DMS79 (cell line): ENCODE measurements at places on chromosomes 6 and 20.

GRCh38 chr6:83463886-83464285, 33.0 kb upstream of the ME1 start:
- DNase-seq: no peak

DNA sequence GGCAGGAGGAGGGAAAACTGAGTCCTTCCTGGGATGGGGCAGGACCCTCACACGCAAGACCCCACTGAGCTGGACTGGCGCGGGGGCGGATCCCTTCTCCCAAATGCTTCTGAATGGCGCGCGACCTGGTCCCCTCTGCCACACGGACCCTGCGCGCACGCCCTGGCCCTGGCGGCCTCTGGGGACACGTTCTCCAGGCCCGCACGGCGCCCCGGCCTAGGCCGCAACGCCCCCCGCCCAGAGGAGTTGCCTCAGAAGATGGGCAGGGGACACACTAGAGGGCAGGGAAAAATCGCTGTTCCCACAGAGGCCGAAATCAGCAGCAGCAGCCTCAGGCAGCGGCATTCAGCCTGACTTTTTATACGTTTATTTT, 45.2 kb upstream of the OSTM1 start:
- DNase-seq: no peak

DNA sequence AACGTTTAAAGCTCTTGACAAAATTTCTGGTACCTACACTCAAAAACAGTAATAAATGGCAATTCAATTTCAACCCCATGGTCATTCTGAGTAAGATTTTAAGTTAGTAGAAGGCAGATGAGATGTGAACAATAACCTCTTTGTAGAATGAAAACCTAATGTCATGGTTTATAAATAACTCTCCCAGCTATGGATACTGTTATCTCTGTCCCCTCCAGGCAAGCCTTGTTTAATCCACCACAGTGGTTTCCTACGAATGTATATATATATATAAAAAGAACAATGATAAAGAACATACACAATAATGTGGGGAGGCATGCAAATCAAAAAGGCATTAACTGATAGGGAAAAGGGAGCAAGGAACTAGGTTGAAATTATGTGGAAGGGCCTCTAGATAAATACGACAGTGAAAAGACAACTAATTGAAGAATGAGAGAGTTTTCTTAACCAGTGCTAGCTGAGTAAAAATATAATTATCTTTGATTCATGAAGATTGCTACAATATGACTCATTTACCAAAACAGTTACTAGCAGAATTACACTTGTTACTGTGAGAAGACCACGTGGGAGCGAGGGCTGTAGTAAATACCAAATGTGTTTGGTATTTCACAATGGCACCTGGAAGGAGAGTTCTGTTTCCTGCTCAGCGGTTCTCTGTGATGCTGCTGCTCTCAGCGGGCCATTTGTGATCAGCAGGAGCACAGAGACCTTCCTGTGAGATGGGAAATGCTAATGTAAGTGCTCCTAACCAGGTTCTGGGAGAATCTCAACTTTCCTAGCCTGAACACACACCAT, 173.7 kb downstream of the MBOAT1 start:
- DNase-seq: no peak

- no peak for DNase-seq
Measured at GRCh38 chr6:101907356-101908217, 514.1 kb downstream of the GRIK2 start.

- no peak for DNase-seq
Measured at GRCh38 chr20:42005211-42005610, 387.0 kb upstream of the CHD6 start.

GRCh38 chr6:161038229-161039031, 46.9 kb downstream of the MAP3K4 start:
- no peak for DNase-seq

DNA sequence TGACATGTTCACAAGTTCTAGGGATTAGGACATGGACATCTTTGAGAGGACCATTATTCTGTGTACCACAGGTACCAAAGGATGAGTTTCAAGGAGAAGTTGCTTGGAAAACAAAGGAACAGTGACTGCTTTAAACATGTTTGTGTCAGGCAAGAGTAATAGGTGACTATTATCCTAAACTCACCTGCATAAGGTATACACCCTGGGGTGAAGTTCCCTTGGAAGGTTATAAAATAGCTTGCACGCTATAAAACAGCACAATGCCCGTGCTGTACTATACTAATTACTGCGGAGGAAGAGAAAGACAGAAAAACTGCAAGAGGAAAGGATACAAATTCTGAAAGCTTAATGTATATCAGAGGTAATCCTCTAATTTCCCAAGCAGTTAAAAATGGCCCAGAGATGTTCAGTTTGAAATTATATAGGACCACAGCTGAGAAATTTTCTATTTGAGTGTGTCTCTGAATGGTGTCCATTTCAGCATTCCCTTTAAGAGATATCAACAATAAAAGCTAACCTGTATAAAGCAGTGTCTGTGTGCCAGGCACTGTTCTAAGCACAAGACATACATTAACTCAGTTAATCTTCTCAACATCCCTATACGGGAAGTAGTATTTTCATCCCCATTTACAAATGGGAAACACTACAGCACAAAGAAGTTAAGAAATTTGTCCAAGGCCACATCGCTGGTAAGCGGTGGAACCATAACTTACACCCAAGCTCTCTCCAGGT, 19.7 kb downstream of the TBC1D32 start:
- no peak for DNase-seq

DNA sequence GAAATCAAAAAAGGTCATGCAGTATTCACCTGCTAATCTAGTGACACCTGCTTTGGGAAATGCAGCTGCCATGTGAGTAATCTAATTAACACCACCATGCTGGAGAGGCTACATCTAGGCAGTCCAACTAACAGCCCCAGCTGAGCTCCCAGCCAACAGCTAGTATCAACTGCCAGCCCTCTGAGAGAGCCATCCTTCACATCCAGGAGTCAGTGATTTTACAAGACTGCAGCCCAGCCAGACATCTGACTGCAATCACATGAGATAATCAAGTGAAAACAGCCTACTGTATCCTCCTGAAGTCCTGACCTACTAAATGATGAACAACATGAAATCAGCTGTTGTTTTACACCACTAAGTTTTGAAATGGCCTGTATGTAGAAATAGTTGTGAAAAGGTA, 298.4 kb downstream of the TRDN start:
- no peak for DNase-seq

GRCh38 chr6:34658605-34659265, 37.8 kb downstream of the ILRUN start:
- DNase-seq: no peak

- DNase-seq: no peak
Measured at GRCh38 chr20:30168800-30169138, 1088.7 kb upstream of the DEFB115 start.

- no peak for DNase-seq
Measured at GRCh38 chr6:72657407-72658197, 35.7 kb downstream of the KCNQ5 start.

- no peak for DNase-seq
Measured at GRCh38 chr6:121067381-121067780, 266.9 kb downstream of the TBC1D32 start.

GRCh38 chr6:131730264-131730663, 19.4 kb upstream of the CTAGE9 start:
- no peak for DNase-seq

DNA sequence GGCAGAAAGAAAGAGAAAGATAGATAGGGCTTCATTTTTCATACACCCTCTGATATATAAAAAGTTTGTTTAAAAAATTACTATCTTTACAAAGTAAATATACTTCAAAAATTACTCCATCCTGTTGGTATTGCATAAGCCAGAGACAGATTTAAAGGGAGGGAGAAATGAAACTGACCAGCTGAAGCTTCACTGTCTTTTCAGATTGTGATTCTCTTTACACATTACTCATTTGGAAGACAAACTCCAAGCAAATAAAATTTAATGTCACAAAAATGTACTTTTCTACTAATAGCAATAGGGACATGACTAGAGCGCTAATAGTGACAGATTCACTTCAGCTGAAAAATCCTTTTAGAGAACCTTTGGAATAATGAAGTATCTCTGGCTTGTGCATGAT, 38.6 kb upstream of the MARCKS start:
- no peak for DNase-seq

DNA sequence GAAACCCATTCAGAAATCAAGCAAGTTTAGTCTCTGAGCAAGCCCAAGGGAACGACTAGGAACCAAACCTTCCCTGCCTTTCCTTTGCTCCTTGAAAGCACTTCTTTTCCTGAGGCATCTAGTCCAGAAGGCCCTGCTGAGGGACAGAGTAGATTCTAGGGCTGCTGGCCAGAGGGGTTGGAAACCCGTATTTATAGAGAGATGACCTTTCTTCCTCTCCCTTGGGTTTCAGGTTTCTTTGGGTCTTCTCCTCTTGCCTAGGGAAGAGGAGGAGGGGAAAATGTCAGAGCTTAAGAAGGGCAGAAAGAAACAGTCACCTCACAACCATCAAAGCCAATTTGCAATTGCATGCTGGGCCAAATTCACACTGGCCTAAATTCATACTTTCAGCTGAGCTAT, 5.8 kb downstream of the APOBEC2 start:
- no peak for DNase-seq

DNA sequence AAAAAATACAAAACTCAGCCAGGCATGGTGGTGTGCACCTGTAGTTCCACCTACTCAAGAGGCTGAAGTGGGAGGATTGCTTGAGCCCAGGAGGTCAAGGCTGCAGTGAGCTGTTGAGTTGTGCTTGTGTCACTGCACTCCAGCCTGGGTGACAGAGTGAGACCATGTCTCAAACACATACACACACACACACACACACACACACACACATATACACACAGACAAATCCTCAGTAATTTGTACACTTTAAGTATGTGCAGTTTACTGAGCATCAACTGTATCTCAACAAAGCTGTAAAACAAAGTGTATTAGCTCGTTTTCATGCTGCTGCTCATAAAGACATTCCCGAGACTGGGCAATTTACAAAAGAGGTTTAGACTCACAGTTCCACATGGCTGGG, 7.3 kb downstream of the TFB1M start:
- DNase-seq: no peak

- no peak for DNase-seq
Measured at GRCh38 chr6:3518356-3519190, 61.7 kb upstream of the SLC22A23 start.

GRCh38 chr6:112266331-112266730, 12.0 kb upstream of the LAMA4 start:
- no peak for DNase-seq

DNA sequence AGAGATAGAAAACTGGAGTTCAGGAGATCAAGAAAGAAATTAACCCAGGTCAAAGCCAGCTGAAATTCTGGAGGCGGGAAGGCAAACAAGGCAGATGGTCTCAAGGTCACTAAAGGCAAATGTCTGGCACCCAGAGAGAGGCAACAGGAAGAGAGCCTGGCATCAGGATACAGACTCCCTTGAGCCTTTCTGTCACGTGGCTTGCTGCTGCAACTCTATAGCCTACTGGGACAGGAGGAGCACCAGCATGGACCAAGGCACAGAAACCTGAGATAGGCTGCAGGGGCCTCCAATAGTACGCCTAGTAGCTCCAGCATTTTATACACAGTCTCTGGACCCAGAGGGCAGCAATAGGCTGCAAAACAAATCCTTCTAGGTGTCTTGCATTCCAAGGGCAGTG, 75.1 kb downstream of the SEL1L2 start:
- DNase-seq: no peak

DNA sequence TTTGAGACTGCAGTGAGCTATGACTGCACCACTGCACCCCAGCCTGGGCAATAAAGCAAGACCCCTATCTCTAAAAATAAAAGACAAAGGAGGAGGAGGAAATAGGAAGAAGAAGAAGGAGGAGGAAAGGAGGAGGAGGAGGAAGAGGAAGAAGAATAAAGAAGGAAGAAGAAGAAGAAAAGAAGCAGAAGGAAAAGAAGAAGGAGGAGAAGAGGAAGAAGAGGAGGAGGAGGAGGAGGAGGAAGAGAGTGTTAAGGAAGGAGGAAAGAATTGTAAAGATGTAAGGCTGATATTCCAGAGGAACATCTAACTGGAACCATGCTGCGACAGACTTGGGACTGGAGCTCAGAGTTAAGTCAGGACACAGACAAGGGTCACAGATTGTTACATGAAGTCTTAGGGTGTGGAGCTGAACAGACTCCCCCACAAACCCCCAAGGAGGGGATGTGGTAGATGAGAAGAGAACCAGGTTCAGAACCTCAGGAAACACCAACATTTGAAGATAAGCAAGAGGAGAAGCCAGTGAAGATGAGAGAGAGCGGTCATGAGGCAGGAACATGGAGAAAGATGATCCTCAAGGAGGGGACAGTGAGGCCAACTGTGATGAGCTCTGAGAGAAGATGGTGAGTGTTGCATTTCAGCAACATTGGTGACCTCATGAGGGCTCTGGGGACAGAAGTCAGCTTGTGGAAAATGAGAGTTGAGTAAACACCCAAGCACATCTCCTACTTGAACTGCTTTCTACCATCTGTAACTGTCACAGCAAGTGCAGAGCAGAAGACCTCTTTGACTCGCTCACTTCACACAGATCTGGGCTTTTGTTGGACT, 118.2 kb downstream of the CD164 start:
- DNase-seq: no peak

DNA sequence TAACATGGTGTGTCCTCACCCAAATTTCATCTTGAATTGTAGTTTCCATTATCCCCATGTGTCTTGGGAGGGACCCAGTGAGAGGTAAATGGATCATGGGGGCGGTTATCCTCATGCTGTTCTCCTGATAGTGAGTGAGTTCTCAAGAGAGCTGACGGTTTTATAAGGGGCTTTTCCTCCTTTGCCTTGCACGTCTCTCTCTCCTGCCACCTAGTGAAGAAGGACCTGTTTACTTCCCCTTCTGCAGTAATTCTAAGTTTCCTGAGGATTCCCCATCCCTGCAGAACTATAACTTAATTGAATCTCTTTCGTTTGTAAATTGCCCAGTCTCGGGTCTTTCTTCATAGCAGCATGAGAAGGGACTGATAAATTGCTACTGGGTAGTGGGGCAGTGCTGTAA, 789.3 kb downstream of the FRK start:
- no peak for DNase-seq

DNA sequence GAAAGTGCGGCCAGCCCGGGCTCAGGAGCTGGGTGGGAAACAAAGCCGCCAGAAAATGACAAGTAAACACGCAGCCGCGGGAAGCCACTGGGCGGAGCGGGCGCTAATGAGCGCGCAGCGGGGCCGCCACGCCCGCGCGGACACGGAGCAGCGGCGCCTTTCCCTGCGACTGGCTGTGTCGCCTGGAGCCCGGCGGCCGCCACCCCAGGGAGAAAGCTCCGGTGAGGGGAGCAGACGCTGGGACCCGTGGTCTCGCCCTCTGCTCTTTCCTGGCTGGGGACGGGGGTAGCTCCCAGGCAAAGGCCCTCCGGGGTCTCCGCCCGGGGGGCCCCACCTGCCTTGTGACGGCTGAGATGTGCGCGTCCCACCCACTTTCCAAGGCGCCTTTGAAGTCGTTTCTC, 54.9 kb downstream of the PRR18 start:
- DNase-seq: no peak
